IPS DF 6.9 (cell line): ENCODE measurements at places on chromosomes 13 and 19.

DNA sequence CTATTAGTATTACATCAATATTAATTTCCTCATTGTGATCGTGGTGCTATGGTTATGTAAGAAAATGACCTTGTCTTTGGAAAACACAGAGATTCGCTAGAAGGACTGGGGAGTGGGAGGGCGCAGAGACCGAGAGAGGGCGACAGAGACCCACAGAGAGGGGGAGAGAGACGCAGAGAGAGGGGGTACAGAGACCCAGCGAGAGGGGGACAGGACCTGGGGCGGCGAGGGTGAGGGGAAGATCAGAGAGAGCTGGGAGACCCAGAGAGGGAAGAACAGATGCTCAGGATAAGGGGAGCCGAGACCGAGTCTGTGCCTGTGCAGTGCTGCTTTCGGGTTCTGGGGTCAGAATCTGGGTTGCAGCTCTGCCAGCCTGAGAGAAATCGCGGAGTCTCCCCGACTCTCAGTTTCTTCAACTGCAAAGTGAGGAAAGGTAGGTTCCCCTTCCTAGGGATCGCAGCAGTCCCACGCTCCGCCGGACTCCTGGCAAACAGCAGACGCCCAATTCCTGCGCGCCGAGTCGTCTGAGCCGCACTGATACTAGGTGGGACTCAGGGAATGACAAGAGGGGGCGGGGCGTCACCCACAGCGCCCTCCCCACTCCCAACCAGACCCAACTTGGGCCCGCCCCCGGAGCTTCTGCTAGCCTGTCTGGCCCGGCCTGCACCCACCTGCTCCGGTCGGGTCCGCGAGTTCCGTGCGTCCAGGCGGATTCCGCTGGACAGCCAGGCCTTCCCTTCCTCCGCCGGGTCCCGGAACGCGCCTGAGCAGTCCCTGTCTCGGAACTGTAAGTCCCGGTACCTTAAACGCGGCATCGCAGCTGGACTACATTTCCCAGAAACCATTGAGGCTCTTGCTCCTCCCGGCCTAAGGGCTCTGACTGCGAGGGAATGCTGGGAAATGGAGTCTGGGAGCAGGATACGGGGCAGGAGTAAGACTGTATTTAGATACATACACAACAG lies 15.3 kb downstream of the IZUMO2 start:
- DNase-seq: no peak

DNA sequence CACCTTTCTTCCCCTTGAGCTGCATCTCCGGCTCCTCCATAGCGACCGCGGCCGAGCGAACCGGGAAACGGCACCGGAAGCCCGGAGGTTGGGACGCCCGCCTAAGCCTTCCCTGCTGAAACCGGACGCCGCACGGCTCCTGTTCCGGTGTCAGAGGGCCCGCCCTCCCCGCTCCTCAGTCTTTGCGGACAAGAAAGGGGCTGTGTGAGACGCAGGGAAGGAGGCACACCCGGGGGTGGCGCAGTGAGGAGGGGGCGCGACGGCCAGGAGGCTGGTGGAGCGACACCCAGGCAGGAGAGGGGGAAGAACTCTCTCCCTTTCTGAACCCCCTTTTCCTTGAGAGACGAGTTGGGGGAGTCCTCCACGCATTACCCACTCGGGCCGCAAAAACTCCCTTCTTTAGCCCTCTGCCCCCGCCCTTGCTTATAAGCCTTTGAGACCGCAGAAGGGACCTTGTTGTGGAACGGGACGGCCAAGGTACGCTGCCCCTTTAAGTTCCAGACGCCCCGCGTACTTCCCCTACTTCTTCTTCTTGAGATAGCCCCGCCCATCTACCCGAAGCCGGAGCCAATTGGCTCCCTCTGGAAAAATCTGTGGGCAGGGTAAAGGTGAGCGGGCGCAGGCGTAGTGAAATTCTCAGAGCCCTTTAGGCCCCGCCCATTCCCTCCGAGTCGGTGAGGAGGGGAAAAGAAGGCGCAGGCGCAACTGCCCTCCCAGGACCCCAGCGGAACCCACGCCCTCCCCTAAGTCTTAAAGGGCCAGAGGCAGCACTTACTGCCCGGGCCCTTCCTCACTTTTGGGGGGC lies at the start of the genes BORCS8 and RFXANK:
BORCS8 (minus strand) TSS at position 75 of the 805 bp plus-strand sequence; CDS start at position 40, 35 bp downstream.
RFXANK (plus strand) TSS at position 181 of the 805 bp plus-strand sequence. CDS start 1,689 bp downstream, outside the sequence.
- peak; percentile 99 for DNase-seq

GRCh38 chr19:21474671-21475181 lies 30.7 kb upstream of the ZNF429 start:
- DNase-seq: no peak

DNA sequence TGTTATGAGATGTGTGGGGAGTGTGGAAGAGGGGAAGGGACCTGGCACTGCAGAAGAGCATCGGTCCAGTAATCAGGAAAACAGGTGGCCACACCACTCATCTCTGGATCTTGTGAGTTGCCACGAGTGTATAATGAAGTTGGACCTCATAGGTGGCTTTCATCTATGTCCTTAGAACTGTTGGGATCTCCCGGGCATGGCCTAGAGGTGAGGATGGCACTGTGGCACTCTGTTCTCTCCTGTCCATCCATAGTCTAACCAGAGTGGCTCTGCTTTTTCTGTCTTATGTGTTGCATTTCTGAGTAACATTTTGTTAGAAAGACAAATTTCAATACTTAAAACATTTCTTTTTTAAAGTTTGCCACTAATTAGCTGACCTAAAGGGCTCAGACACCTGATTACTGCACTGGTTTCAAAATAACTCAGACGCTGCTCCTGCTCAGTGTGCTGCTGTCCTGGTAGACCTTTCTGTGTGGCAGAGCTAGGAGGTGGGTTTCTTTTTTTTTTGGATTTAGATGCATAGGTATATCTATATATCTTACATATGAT lies 5.5 kb downstream of the CNMD start:
- no peak for DNase-seq

DNA sequence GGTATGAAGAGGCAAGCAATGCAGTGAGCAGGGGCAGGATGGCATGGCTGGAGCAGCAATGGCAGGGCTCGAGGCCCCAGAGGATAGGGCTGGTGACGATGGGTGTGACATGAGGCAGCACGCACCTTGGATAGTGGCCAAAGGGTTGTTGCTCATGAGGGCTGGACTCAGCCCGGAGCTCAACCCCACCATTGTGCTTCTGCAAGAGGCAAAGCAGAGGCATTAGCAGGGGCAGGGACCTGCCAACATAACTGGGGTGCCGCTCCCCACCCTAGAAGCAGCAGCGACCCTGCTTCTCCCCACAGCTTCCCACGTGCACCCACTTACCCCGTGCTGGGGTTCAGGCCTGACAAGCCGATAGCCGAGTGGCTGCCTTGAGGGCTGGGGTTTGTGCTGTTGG lies 15.8 kb downstream of the ZNF574 start:
- no peak for DNase-seq

DNA sequence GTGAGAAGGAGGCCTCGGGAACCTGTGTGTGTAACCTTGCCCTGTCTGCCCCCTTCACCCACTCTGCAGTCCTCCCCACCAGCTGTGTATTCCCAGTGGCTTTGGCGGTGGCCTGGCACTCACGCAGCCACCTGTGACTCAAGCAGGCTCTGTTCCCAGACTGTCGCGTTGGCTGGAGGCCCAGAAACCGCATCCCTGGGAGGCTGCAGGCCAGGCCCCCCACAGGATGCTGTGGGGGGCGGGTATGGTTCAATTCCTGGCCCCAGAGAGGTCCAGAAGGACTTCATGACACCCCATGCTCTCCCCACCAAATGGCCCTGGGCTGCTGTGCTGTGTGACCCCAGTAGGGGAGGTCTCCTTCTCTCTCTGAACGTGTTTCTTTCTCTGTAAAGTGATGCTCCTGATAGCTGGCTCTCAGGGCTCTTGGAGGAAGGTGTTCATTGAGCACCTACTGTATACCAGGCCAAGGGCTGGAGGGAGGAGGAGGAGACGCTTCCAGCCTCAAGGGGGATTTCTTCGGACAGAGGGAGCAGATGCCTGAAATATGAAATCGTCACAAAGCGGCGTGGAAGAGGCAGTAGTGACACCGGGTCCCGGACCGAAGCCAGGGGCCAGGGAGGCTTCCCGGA lies 1.9 kb upstream of the LINGO3 start:
- DNase-seq: no peak

DNA sequence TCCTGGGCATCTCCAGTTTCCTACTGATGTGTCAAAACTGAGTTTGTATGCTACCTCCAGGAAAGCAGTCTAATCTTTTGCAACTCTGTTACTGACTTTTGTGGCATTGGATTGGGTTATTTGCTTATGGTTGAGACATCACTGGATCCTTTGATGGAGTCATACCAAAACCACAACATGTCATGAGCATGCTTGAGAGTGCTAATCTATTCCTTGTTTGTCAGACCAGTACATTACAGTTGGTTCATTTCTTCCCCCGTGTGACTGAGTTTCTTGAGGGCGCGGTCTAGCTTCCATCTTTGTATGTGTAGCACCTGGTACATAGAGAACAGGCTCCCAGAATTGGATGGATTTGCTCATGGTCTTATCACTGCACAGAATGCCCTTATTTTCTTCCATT lies 43.2 kb downstream of the SUGT1 start:
- DNase-seq: no peak

GRCh38 chr19:30596813-30597399 lies 224.7 kb downstream of the ZNF536 start:
- peak; percentile 35 for DNase-seq

DNA sequence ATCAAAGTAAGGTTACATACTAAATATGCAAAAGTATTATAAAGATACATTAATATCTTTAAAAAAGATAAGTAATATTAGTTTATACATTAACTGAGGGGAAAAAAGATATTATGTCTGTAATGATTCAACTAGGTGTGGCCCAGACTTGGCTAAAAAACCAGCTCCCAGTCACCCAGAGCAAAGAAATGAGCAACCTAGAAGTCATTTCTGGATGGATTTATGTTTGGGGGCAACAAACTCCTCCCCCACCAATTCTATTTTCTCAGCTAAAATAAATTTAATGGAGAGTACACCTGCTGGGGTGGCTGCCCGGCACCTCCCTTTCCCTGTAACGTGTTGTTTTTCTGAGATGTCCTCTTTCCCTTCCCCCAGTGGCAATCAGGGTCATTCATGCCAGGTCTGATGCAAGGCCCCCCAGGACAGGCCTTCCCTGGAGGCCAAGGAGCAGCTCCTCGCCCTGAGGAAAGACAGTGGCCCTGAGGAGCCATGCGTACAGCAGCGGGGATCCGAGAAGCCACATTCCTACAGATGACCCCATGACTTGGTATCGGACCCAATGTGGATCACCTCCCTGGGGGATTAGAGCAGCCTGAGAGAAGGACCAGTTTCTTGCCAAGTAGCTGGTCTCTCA lies 78.6 kb upstream of the DOCK9 start:
- no peak for DNase-seq

GRCh38 chr19:9171393-9171991 lies 7.3 kb upstream of the OR7D2 start:
- no peak for DNase-seq

DNA sequence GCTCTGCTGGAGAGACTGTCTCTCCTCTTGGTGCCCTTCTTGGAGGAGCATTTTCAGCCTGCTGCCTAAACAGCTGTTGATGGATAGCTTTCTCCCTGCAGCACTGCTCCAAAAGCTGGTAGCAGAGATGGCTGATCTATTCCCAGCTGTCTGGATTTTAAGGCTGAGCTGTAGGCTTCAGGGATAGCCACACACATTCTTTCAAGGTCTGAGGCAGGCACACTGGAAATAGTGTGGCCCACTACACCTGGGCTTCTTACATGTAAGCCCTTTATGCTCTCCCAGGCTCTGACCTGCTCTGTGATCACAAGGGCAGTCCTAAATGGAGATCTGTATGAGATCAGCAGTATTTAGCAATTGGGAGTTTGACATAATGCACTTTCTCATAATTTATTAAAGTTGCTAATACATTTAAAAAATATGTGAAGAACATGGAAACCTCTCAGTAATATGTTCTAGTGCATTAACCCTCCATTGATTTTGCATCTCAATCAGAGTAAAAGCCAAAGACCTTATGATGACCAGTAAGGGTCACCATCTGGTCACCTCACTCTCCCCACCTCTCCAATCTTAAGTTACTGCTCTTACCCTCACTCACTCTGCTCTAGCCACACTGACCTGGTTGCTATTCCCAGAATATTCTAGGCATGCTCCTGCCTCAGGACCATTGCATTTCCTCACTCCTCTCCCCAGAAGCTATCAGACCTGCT lies 91.6 kb downstream of the MBNL2 start:
- no peak for DNase-seq

DNA sequence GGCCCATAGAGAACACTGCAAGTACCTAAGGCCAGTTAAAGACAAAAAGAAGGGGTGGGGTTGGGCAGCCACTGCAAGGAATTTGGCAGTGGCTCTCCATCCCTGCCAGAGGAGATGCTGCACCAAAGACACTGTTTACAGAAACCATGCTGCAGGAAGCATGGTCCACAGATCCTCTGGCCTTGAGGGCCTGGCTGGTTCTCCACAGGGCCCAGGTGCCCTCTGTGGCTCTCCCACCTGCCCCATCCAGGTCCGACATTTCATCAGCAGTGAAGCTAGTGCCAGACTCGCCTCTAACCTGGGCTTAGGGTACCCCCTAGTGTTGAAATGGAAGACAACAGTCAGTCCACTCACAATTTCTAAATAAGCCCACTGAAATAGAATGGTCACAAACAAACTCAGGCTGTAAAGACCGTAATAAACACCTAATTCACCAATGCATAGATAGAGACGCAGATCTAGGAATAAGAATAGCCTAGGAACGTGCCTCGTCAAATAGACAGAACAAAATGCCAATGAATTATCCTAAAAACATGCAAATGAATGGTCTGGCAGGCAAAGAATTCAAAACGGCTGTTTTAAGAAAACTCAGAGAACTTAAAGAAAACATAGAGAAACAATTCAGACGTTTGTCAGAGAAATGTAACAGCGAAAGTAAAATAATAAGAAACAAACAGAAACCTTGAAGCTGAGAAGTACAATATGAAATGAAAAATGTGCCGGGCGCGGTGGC lies 23.3 kb downstream of the LYPD4 start:
- DNase-seq: peak; percentile 41

DNA sequence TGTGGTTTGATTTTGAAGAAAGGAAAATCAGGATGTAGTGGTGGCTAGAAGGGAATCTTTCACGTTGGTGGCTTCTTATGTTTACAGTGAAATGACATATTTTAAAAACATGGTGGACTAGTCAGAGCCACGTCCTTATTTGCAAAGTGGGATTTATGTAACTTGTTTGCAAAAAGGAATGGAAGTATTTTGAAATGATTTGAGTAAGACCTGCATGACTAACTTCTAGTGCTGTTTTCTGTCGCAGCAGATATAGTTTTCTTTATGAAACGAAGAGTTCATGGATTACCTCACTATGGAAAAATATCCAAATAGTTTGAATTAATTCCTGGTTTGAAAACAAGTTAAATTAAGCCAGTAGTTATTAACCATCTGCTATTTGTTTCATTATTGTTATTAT lies 476.5 kb downstream of the MYO16 start:
- no peak for DNase-seq

- DNase-seq: no peak
These were observed 192.3 kb downstream of the RGCC start for GRCh38 chr13:41649659-41650058.
